ENCODE measurements at places on chromosomes 12 and 14. TPM values are rescaled to one million over a fixed set of nuclear protein-coding genes. Genes with fewer than 3 reads are reported as not detected.

LRRK2 gene
- 6.1 TPM for total RNA-seq

AMHR2 gene
- total RNA-seq = not detected

DDX54 gene
- total RNA-seq = 97.1 TPM

CACNA1C gene
- total RNA-seq = 0.07 TPM

NRL gene
- 0.78 TPM for total RNA-seq

HNF1A gene
- not detected for total RNA-seq

DDN gene
- total RNA-seq = 1.4 TPM

CCDC177 gene
- not detected for total RNA-seq

KLHL33 gene
- total RNA-seq = 0.97 TPM

MYH7 gene
- not detected for total RNA-seq

MUCL1 gene
- not detected for total RNA-seq

DNA sequence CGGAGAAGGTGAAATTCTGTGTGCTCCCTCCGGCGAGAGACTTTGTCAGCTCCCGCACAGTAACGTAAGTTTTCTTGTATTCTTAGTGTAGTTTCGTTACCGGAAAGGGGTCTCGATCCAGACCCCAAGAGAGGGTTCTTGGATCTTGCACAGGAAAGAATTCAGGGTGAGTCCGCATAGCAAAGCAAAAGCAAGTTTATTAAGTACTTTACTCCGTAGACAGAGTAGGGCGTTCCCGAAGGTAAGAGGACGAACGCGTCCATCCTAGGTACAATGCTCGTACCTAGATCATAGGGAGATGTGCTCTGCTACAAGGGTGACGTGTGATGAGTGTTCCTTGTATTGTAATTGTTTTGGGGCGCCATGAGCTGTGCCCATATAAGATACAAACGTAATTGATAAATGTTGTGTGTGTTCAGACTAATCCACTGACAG is 293 bp downstream of the IFI27L1 start:
- H3K4me3 ChIP-seq = peak overlapping the region; percentile 78
- H3K27me3 ChIP-seq = no peaks in the 10 kb centered on the region
- H3K4me1 ChIP-seq = peaks cover 21% of the 10 kb centered on the region
- DNase-seq = no peak
- H3K36me3 ChIP-seq = peaks cover 18% of the 10 kb centered on the region

DNA sequence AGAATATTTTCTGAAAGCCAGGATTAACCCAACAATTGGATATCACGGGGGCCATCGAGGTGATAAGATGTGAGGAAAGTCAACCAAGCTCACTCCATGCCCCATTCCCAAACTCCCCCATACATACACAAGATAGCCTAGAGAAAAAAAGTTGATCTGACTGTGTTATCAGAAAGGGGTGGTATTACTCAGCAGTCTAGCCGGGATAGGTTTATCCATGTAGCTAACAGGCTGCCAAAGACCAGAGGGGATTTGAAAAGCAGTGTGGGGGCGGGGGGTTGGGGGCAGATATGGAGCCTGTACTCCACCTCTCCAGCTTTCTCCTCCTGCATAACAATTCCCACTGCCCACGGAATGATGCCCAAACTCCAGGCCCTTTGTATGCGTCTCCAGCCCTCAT is 13.2 kb upstream of the MAP1LC3B2 start:
- no peak for DNase-seq
- H3K4me1 ChIP-seq = peaks cover 5% of the 10 kb centered on the region
- no peak overlapping the region for H3K27ac ChIP-seq
- no peaks in the 10 kb centered on the region for H3K36me3 ChIP-seq

- no peaks in the 10 kb centered on the region for H3K27me3 ChIP-seq
- H3K36me3 ChIP-seq = no peaks in the 10 kb centered on the region
- no peak for DNase-seq
- H3K4me1 ChIP-seq = no peaks in the 10 kb centered on the region
- no peak overlapping the region for H3K4me3 ChIP-seq
Measured at GRCh38 chr14:24376448-24377070, 8.6 kb downstream of the NFATC4 start.

DNA sequence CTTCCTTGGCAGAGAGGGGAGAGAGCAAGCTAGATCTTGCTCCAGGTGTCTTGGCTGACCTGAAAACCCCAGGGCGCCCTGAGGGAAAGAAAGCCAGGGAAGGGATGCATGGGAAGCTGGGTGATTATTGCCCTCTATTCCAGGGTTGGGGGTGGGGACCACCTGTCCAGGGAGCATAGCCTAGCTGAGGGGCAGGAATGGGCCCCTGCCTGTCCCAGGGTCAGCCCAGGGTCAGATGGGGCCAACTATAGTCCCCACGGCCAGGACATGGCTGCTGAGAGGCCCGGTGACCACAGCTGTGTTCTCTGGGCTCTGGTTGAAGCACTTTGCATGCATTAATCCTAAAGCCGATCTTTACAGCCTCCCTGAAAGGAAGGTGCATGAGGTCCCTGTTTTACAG is 30.1 kb upstream of the ZFP36L1 start:
- H3K4me3 ChIP-seq = no peak overlapping the region
- peaks cover 44% of the 10 kb centered on the region for H3K4me1 ChIP-seq
- no peaks in the 10 kb centered on the region for H3K36me3 ChIP-seq
- H3K27ac ChIP-seq = no peak overlapping the region

- DNase-seq = no peak
- H3K36me3 ChIP-seq = no peaks in the 10 kb centered on the region
- H3K27me3 ChIP-seq = no peaks in the 10 kb centered on the region
- H3K4me1 ChIP-seq = no peaks in the 10 kb centered on the region
- no peak overlapping the region for H3K4me3 ChIP-seq
- no peak overlapping the region for H3K27ac ChIP-seq
Measured at GRCh38 chr12:85441741-85442140, 161.7 kb downstream of the ALX1 start.

DNA sequence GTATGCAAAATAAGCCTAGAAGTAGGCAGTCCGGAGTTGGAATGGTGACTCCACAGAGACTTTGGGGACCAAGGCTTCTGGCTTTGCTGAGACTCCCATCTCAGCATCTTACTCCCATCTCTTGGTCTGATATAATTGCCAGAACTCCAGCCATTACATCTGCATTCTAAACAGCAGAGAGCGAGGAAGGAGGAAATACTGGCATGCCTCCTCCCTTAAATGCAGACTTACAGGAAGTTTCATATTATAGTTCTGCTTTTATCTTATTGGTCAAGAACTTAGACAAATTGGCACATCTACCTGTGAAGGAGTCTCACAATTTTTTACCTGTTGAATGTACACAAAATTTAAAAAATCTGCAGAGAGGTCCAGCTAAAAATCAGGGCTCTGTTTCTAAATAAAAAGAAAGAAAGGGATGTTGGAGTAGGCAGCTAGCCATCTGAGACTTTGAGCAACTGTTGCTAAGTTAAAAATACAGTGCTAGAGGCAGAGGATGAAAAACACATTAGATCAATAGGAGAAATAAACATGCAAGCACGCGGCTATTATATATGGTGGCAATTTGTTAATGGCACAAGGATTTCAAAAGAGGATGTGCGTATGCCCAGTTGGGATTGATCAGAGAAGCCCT is 209.9 kb upstream of the HMGA2 start:
- no peaks in the 10 kb centered on the region for H3K36me3 ChIP-seq
- H3K4me1 ChIP-seq = no peaks in the 10 kb centered on the region
- H3K4me3 ChIP-seq = no peak overlapping the region
- H3K27me3 ChIP-seq = no peaks in the 10 kb centered on the region

DNA sequence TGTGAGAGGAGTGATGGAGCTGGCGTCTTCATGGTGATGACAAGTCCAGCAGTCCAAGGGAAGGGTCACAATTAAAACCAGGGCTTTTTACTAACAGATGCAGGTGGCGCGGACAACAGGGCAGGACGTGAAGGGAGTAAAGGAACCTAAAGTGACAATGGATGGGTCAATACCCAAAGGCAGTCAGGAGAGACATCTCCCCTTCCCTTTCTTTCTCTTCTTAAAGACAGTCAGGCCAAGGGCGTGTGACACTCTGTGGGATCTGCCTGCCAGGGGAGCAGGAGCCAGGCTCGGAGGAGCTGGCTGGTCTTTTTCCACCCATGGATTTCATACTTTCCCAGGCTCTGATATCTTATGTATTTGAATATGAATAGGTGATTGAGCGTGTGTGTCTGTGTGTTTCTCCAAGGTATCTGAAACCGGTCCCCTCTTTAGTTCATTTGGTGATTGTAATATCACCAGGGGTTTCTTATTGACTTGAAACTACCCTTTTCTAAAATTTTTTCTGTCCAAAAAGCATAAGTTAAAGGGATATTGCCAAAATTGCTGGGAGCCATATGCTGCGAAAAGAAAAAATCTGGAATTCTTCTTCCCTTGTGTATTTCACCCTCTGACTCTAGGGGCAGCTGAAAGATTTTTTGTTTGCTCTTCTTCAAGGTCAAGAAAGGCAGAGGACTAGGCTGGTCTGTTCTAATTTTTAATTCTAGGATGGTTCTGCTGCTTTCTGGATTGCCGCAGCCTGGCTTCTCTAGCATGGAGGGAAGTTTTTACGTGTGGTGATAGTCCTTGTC is 61.8 kb downstream of the FBXL14 start:
- no peak overlapping the region for H3K27ac ChIP-seq
- H3K36me3 ChIP-seq = no peaks in the 10 kb centered on the region
- peaks cover 67% of the 10 kb centered on the region for H3K27me3 ChIP-seq
- DNase-seq = no peak

- no peak for DNase-seq
- H3K4me1 ChIP-seq = no peaks in the 10 kb centered on the region
- no peak overlapping the region for H3K4me3 ChIP-seq
- no peaks in the 10 kb centered on the region for H3K36me3 ChIP-seq
- no peak overlapping the region for H3K27ac ChIP-seq
Measured at GRCh38 chr14:100782516-100783320, 43.2 kb upstream of the MEG3 start.

GRCh38 chr12:121871467-121871866 is 12.8 kb upstream of the HPD start:
- no peak overlapping the region for H3K4me3 ChIP-seq
- H3K4me1 ChIP-seq = no peaks in the 10 kb centered on the region
- no peak for DNase-seq
- no peak overlapping the region for H3K27ac ChIP-seq

DNA sequence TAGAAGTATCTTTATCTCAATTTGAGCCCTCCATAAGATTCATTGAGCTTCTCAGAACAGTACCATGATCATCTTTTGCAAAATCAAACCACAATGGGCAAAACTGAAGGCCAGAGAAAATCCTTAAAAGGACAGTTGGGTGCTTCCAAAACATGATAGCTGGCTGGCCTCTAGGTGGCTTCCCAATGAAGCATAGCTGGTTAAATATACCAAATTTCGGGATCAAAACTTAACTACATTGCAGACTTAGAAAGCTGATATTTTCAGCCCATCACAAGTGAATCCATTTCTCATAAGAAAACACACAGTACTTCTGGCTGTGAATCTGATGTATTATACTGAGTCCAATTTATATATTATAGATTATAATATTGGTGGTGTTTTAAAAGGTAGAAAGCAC is 15.3 kb upstream of the PIK3C2G start:
- H3K27me3 ChIP-seq = no peaks in the 10 kb centered on the region
- H3K4me1 ChIP-seq = no peaks in the 10 kb centered on the region
- no peak overlapping the region for H3K4me3 ChIP-seq
- no peak overlapping the region for H3K27ac ChIP-seq

DNA sequence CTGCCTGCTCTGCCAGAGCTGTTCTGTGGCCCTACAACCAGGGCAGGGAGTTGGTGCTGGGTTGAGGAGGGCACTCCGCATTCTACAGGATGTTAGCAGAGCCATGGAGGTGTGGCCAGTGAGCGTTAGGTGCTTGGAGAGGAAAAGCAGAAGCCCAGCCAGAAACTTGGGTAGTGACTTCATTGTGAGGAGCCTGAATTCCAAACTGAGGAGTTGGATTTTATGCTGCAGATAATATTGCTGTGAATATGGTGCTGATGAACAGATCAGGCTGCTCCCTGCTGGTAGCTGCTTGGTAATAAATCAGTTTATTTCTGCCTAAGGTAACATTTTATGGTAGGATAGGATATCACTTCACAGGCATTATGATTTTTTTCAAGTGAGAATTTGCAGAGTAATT is 7.1 kb upstream of the CCDC175 start:
- no peaks in the 10 kb centered on the region for H3K4me1 ChIP-seq
- no peaks in the 10 kb centered on the region for H3K36me3 ChIP-seq
- no peak for DNase-seq
- H3K27ac ChIP-seq = no peak overlapping the region

DNA sequence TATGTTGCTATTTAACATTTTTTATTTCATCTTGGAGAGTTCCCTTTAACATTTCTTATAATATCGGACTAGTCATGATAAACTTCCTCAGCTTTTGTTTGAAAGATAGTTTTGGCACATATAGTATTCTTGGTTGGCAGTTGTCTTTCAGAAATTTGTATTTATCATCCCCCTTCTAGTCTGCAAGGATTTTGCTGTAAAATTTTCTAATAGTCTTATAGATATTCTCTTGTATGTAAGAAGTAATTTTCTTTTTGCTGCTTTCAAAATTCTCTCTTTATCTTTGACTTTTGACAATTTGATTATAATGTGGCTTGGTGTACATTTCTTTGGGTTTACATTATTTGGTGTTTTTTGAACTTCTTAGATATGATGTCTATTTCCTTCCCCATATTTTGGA is 116.0 kb upstream of the AVPR1A start:
- H3K4me1 ChIP-seq = no peaks in the 10 kb centered on the region
- no peaks in the 10 kb centered on the region for H3K27me3 ChIP-seq
- no peak overlapping the region for H3K27ac ChIP-seq

- H3K36me3 ChIP-seq = no peaks in the 10 kb centered on the region
- peaks cover 11% of the 10 kb centered on the region for H3K27me3 ChIP-seq
- peaks cover 33% of the 10 kb centered on the region for H3K4me1 ChIP-seq
- no peak overlapping the region for H3K4me3 ChIP-seq
Measured at GRCh38 chr12:54298904-54299303, 1.9 kb downstream of the NFE2 start.

GRCh38 chr14:74712499-74713394 is at the start of the genes AREL1 and FCF1:
AREL1 (minus strand) TSS chr14:74713080; CDS start chr14:74685615, 27,465 bp downstream.
FCF1 (plus strand) TSS chr14:74713144; CDS start chr14:74713198, 54 bp downstream.
- H3K4me1 ChIP-seq = peaks cover 7% of the 10 kb centered on the region
- peaks cover 22% of the 10 kb centered on the region for H3K36me3 ChIP-seq
- H3K27ac ChIP-seq = peak within 1 kb of the TSS; percentile 87
- H3K27me3 ChIP-seq = no peaks in the 10 kb centered on the region

DNA sequence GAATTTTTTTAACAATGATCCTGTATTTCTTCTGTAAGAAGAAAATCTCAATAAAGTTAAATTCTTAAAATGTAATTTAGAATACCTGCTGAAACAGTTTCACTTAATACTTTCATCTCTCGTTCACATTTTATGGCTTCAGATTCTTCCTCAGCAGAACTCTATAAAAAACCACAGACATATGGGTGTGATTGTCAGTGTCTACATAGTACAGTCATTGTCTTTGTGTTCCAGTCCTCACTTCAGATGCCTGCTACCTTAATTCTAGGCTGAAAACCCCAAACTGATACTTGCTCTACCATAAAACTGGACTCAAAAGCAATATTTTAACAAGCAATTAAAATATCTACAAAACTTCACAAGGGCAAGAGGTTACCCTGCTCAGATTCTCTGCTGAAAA is 71.8 kb downstream of the DNAI7 start:
- no peaks in the 10 kb centered on the region for H3K27me3 ChIP-seq
- H3K4me3 ChIP-seq = no peak overlapping the region
- H3K4me1 ChIP-seq = no peaks in the 10 kb centered on the region
- no peak for DNase-seq

GRCh38 chr14:50335389-50335788 is 23.3 kb downstream of the DMAC2L start:
- H3K4me1 ChIP-seq = peaks cover 6% of the 10 kb centered on the region
- H3K36me3 ChIP-seq = peaks cover 28% of the 10 kb centered on the region
- H3K27me3 ChIP-seq = no peaks in the 10 kb centered on the region
- DNase-seq = no peak
- no peak overlapping the region for H3K4me3 ChIP-seq

Measured in natural killer cell (primary cell).